Activated CD4-positive, alpha-beta T cell treated with anti-CD3 and anti-CD28 coated beads, Interleukin-2, amount 10 ng/mL, durations not matched to agents 24 days and 14 days (primary cell): ENCODE measurements at places on chromosomes 5 and 9. TPM values are rescaled to one million over a fixed set of nuclear protein-coding genes. Genes with fewer than 3 reads are reported as not detected.

DNA sequence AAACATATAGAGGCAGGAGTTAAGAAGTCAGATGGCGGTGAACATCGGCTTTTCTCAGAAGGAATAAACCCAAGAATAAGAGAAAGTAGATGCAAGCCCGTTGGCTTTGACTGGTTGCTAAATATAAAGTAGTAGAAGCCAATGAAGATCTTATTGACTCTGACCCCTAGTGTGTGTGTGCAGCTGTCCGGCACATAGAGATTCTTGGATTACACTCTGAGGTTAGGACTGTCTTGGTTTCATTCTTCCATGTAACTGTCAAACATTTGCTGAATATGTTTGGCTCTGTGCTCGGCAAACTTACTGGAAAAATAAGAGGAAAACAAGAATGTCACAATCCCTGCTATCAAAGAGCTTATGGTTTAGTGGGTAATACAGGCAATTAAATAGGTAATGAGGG lies 54.9 kb downstream of the ASTN2 start:
- no peak for DNase-seq

DNA sequence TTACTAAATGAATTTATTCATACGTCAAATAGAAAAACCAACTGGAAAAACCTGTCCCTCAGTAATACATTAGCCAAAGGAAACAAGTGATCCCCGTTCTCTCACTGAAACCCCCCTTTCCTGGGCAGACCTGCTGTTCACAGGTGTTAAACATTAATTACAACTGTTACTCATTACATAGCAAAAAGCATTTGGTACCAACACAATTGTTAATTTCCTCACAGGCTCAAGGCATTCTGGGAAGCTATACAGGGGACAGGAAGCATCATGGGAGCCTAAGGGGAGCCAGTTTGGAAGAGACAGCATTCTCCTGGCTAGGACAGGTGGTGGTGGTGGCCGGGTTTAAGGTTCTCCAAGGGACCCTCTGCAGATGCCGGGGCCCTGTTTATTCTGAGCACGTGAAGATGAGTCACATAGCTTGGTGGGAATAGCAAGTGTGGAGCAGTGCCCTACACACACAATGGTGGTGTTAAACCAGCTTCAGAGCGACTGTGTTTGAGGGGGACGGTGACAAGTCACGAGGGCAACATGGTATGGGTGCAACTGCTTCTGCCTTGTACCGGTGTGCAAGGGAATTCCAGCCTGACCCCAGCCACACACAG lies 62.6 kb upstream of the SLC25A51 start:
- DNase-seq: no peak

- no peak for DNase-seq
Measured at GRCh38 chr5:122062205-122062604, 15.9 kb downstream of the LOX start.

GRCh38 chr9:130347931-130348330 lies 82.4 kb downstream of the HMCN2 start:
- no peak for DNase-seq

- no peak for DNase-seq
Measured at GRCh38 chr5:37932450-37932849, 92.6 kb upstream of the GDNF start.

DNA sequence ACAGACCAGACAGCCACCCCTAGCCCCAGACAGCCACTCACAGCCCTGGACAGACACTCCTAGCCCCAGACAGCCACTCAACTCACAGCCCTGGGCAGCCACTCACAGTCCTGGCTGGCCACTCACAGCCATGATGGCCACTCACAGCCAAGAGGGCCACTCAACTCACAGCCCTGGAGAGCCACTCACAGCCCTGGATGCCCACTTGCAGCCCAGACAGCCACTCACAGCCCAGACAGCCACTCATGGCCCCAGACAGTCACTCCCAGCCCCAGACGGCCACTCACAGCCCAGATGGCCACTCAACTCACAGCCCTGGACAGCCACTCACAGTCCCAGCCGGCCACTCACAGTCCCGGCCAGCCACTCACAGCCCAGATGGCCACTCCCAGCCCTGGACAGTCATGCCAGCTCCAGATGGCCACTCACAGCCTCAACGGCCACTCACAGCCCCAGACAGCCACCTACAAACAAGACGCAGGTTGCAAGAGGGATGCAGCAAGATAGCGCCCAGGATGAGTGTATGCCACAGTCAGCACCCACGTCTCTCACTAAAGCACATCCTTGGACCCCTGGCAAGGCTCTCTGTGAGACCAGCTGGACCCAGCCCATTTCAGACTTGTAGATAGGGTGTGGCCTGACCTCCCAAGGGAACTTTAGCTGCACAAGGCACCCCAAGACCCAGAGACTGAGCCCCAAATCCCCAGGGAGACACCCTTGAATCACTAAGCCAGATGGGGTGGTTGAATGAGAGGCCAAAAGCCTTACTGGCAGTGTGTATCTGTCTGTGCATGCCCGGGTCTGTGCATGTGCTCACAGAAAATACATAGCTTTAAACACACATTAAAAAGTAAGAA lies 22.4 kb downstream of the ZDHHC11B start:
- DNase-seq: no peak

GRCh38 chr9:132036521-132036920 lies 43.1 kb downstream of the MED27 start:
- DNase-seq: no peak

GRCh38 chr5:124824637-124825158 lies 78.3 kb upstream of the ZNF608 start:
- DNase-seq: no peak

DNA sequence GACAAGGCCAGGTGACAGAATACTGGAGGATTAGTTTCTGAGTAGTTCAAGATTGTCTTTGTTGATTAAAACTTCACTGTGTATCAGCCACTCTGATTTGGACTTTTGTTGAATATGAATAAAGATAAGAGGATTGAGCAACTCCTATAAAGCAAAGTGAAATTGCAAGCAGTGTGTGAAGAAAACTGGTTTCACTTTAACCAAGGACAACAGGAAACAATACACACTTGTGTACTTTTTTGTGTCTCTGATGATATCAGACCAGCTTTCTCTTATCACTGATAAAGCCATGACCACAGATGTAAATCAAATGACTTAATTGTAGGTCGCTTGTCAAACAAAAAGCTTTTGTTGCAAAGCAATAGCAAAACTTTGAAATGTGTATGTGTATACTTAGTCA lies 268.6 kb downstream of the FER start:
- no peak for DNase-seq

DNA sequence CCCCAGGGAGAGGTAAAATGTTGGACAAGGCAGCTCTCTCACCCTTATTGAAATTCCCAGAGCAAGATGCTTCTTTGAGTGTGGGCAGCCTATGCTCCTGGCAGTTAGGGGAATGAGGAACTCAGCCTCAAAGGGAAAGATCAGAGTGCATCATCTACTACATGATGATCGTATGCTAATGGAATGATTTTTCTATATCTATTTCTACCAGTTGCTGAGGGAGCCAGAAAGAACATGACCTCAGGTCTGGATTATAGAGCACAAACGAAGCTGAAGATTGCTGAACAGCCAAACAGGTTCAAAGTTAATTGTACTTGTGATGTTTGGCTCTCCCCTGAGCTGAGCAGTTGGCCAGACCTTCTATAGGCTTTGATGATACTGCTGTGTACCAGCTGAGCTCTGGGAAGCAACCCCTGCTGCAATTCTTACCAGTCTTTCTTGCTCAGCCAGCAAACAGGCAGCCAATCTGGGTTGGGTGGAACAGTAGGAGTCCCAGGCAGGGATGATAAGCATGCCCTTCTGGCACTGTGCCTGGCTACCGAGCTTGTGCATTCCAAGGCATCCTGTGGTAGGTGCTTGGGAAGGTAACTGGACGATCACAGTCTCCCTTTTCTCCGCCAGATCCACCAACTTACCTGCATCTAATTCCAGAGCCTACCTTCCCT lies 10.3 kb upstream of the FBXL7 start:
- DNase-seq: no peak

DNA sequence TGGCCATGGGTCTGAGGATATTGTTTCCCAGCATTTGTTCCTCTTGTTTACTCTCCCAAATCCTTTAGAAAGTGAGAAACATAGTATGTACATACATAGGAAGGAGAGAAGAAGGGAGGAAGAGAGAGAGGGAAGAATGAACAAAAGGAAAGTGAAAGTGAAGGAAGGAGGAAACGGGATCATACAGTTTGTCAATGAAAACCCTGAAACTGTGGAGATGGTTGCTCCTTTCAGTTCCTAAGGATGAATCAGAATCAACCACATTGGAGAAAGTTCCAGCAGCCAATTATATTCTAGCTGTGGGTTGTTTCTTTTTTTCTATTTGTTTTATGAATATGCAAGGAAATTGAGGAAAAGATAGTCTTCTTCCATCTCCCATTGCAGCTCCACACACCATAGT lies 396.5 kb downstream of the MLLT3 start:
- DNase-seq: no peak

Gene VLDLR
- 6.4 and 7.3 TPM in 2 replicates for total RNA-seq
